ENCODE measurements at places on chromosomes 4 and X.

DNA sequence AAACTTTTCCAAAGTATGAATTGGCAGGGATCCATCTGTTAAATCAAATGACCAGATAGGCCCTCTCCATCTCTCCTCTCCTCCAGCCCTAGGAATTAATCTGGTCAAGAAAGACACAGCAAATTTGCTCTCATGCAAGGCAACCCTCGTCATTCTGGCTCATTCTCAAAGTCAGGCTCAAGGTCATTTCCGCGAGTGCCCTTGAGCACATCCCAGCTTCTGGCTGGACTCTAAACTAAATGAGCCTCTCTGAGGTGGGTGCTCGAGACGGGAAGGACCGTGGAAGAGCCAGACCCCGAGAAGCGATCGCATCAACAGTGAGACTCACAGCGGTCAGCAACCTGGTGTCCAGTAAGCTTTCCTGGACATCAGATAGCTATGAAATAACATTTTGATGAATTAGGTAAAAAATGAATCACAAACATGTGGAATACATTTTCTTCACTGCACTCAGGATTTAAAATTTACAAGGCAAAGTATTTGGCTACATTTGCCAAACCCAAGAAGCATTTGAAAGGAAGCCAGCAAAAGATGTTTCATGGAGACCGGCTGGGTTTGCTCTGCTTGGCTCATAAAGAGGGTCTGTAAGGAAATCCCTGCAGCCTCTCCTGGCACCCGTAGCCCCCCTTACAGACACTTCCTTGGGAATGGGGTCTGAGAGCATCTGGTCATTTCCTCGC is 121.0 kb downstream of the ENPP6 start:
- no peak for DNase-seq

DNA sequence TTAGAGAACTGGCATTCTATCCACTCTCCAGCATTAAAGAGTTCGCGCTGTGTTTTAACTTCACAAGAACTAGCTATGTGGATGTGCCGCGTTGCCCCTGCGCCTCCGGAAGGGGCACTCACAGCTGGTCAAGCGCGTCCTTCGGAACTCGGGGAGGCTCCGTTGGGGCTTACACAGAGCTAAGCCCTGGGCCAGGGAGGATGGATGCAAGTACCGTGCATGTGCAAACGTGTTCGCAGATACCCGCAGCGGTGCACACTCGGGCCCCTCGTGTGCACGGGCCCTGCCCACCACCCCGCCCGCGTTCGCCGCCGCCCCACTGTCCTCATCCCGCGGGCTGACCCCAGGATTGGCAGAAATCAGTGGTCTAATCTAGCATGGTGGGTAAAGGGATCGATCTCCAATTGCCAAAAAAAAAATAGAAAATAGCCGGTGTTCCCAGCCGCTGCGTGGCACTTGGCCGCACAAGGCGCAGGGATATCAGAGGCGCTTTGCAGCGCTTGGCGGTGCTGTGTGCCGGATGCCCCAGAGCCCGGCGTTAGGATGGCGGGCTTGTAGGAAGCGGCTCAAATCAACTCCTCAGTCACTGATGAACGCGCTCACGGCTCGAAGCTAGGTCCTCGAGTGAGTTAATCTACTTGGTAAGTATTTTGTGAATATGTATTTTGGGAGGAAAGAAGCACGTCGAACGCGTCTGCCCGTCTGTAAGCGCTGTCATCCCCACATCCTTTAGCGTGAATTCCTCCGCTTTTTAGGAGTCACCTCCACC is 989 bp upstream of the PCDH10 start:
- no peak for DNase-seq

- DNase-seq = peak; percentile 42
Measured at GRCh38 chrX:41275661-41276609, 58.0 kb upstream of the DDX3X start.

- DNase-seq = no peak
Measured at GRCh38 chrX:103418811-103419340, 42.5 kb downstream of the BEX3 start.

GRCh38 chrX:9746148-9746888 is 19.3 kb downstream of the GPR143 start:
- DNase-seq = no peak

- DNase-seq = no peak
Measured at GRCh38 chrX:41933546-41933945, 10.2 kb upstream of the CASK start.

- no peak for DNase-seq
Measured at GRCh38 chrX:21151051-21151450, 223.2 kb upstream of the CNKSR2 start.

DNA sequence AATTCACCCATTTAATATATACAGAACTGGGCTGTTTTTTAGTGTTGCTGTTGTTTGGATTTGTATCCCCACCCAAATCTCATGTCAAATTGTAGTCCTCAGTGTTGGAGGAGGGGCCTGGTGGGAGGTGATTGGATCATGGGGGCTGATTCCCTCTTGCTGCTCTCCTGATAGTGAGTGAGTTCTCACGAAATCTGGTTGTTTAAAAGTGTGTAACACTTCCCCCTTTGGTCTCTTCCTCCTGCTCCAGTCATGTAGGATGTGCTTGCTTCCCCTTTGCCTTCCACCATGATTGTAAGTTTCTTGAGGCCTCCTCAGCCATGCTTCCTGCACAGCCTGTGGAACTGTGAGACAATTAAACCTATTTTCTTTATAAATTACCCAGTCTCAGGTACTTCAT is 141.6 kb upstream of the AADAT start:
- no peak for DNase-seq

DNA sequence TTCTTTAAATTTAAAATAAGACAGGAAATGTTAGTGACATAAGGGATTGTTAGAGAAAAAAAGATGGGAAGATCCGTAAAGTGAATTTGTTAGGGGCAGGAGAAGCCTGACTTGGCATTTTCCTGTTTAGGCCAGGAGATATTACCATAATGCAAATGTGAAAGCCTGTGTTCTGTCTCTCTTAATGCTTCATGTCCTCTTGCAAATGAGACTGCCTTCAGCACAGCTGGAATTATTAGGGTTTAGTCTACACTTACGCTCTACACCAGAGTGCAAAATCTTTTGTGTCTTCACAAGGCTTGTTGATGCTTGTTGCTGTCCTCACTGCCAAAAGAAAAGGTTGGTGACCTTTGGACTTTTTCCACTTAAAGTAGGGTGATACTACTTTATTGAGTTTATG is 56.8 kb downstream of the JADE1 start:
- DNase-seq = no peak

DNA sequence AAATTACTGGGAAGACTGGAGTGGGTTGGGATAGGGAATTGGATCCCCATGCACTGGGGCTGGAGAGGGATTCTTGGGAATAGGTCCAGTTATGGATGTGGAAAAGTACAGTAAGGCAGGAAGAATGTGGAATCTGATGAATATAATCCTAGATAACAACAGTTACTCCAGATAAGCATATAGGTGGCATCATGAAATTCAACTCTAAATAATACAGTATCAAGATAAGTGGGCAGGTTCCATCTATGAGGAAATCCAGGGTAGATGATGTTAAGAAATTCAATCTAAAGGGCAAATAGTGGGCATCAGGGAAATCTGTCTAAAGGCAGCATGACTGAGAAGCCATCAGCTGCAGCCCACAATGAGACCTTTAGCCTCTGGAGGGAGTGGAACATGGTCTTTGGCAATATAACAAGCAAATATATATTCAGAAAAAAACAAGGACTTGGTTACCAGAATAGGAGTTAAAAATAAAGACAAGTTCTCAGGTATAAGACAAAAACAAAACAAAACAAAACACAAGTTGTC is 1.2 kb downstream of the DTHD1 start:
- DNase-seq = no peak

DNA sequence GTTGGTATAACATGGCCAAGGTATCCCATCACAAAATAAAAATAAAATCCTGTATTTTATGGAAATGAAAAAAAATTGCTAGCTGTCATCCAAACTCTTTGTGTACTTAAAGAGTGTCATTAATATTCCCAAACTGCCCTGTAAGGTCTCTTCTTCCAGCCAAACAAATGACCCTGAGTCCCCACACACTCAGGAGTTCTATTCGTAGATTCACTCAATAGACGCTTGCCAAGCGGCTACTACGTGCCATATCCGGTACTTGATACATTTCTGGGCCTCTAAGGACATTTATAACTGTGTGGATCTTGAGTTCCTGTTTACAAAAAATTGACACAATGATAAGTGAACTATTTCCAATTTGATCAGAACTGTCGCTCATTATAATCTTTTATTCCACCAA is 245.1 kb downstream of the SCFD2 start:
- no peak for DNase-seq

GRCh38 chr4:174216799-174217272 is 66.6 kb downstream of the FBXO8 start:
- no peak for DNase-seq

DNA sequence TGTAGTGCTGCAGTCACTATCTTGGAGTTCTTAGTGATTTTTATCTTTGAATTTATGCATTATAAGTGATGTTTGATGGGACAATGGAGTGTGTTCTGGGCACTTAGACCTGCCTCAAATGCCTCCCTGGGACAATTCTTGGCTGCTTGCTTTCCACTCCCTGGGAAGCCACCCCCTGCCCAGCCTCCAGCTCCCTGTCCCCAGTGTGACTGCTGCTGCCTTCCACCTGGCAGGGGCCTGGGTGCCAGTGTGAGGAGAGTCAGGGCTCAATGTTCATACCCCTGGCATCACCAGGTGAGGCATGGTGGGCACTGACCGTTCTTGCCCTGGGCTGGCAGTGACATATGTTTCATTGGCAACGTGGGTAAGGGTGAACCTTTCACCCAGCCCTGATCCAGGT is 14.8 kb downstream of the MSX1 start:
- no peak for DNase-seq

DNA sequence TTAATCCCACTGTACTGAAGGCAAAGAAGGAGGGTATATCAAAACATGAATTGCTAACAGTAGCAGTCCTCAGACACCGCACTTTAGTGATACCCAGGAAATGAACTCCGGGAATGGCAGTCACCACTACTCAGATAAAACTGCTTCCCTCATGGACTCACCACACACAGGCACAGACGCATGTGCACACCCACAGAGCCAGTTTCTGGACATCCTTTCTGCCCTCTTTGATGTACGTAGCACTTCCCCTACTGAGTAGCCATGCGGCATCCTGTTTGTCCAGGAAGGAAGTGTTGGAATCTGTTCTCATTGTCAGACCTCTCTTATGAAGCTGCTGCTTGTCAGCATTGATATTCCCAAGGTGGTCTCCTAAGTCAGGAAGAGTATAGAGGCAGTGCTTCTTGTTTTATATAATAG is 95.7 kb downstream of the DCLK2 start:
- no peak for DNase-seq

- DNase-seq = no peak
Measured at GRCh38 chrX:19188566-19188965, 66.3 kb upstream of the ADGRG2 start.

GRCh38 chrX:108224727-108225621 is 133.4 kb downstream of the ATG4A start:
- DNase-seq = no peak

DNA sequence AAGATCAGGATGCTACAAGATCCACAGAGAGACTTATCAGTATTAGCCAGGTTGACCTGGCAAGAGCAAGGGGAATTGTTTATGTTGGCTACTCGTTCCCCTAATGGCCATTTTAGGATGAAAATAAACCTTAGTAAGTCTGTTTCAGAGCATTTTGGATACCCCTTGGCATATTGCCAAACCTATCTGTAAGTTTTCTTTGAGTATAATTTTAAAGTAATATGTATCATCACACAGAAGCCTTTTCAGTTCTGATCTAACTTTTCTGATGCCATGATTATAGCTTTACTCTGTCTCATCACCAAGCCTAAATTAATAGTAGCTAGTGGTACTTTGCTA is 99.7 kb downstream of the TSPAN7 start:
- no peak for DNase-seq

DNA sequence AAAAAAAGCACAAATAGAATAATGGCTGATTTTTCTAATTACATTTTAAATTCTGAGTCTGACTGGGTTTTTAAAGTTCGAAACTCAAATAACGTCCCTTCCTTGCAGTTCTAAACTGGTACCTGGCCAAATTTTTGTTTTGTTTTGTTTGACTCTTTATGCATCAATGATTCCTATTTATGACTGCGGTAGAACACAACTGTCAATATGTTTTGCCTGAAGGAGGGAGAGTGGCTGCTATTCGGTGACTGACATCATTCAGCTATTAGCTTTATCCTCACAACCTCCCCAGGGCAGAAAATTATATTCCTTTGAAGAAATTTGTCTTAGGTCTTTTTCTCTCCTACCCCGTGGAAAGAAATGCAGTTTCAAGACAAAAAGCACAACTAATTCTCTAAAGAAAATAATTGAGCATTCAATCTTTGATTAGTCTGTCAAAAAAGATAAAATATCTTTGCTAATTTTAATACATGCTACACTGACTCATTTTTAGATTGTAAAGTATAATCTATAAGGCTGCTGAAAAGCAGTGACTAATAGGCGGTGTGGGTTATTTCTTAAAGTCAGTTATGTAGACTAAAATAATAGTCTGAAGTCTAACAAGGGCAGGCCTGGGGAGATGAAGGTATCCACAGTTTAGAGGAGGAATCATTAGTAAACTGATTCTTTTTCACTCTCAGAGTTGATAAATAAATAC is 61.9 kb downstream of the TMEM150C start:
- DNase-seq = no peak
